ENCODE measurements at places on chromosomes 11 and 22.

GRCh38 chr11:109017489-109017888 is 352.6 kb downstream of the DDX10 start:
- no peak for DNase-seq
- no peaks in the 10 kb centered on the region for H3K4me1 ChIP-seq
- H3K27ac ChIP-seq, result no peak overlapping the region
- no peak overlapping the region for H3K4me3 ChIP-seq
- H3K36me3 ChIP-seq, result no peaks in the 10 kb centered on the region
- H3K27me3 ChIP-seq, result no peaks in the 10 kb centered on the region

DNA sequence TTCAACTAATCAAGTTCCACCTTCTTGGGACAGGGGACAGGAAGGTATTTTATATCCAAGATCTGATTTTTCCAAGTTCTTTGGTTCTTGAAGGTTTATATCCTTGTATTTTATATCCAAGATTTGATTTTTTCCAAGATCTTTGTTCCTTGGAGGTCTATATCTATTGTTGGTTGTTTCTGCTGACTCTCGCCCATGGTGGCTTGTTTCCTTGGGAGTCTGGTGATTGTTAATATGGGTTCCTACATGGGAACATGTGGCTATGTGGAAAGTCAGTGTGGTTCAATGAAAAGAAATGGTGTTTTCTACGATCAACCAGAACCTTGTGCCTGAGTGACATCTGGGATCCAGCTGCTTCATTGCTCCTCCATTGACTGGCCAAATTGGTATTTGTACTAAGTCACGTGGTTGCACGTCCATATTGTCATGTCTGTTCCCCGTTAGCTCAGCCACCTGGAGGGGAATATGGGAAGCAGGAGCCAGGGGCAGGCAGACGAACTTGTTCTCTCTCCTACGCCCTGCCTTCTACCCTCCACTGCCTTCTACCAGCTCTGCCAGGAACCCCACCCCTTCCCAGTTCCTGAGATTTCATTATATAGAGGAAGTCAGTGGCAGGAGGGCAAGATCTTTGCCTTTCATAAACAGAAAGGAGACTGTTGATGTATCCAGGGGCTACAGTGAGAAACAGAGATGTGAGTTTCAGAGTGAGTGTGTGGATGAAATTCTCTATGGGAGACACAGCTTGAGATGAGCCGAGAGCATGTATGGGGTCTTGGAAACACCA is 11.1 kb upstream of the CSF2RB start:
- no peak overlapping the region for H3K27ac ChIP-seq
- DNase-seq, result peak; percentile 19
- no peaks in the 10 kb centered on the region for H3K36me3 ChIP-seq
- H3K4me3 ChIP-seq, result no peak overlapping the region

DNA sequence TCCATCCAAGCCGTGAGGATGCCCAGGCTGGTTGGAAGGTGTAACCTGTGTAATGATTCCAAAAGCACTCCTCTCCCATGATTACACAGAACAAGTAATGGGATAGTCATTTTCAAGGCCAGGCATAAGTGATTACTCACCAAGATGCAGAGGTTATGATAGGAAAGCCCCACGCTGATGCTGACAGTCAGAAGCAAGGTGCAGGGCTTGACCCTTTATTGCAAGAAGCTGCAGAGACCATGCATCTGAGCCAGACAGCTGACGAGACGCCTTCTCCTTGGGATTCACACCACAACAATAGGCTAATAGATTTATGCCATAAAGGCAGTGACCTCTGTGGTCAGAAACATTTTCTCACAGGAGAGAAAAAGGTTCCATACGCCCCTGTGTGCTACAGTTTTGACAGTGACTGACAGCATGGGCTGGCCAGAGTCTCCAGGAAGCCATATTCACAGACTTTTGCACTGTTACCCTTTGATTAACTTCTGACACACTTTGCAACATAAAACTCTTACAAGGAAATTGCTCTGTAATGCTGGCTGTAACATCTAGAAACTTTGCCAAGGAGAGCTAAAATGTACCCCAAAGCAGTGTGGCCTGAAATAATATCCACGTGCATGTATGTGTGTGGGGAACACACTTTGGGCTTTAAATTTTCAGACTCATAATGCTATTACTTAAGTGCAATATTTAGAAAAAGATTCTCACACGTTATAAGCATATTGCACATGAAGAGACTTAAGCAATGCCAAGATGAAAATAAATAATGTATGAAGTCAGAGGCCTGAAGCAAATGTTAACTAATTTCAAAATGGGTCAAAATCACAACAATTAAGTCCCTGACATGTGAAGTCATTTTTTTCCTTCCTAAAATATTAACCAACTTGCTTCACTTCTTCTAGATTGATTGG is 1079.0 kb upstream of the TENM4 start:
- no peaks in the 10 kb centered on the region for H3K4me1 ChIP-seq

DNA sequence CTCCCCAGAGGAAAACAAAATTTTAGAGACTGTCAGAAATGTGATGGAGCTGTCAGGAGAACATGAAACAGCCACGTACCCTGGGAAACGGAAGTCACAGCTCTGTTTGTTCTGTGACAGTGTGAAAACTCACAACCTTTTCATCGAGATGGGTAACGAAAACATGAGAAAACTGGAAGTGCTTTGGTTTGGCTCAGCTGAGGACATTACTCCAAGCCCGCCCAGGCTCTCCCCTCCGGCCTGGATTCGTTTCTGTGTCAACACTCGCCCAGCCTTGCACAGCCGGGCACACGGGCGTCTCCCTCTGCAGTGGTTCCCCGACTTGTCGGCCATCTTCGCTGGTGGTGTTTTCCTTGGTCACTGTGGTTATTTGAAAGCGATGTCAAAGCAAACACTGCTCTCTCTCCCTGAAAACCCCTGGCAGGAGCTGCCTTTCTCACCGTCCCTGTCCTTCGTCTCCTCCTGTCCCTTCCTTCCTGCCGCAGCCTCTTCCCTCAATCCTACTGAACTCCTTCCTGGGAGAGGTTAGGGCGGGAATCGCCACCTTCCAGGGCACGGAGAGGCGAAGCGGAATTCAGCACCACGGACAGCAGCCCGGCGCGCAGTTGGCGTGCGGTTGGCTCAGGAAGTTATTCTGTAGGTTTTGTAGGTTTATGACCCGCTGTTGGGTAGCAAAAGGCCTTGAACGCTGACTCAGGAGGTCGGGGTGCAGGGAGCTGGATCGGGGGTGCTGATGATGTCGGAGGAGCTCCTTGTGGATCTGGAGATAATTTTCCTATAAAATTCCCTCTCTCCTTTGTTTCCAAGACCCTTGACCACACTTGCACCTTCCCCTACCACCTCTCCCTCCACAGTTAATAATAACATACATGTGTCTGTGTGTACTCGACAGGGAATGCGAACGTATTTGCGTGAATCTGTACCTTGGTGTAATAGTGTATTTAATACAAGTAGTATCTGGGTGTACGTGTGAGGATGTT is 13.1 kb upstream of the RPS19BP1 start:
- no peak overlapping the region for H3K27ac ChIP-seq
- H3K36me3 ChIP-seq, result no peaks in the 10 kb centered on the region
- H3K27me3 ChIP-seq, result peaks cover 34% of the 10 kb centered on the region
- no peak overlapping the region for H3K4me3 ChIP-seq

GRCh38 chr11:116371146-116371545 is 401.6 kb downstream of the BUD13 start:
- peaks cover 20% of the 10 kb centered on the region for H3K27me3 ChIP-seq
- no peaks in the 10 kb centered on the region for H3K36me3 ChIP-seq
- no peak overlapping the region for H3K4me3 ChIP-seq
- H3K27ac ChIP-seq, result no peak overlapping the region
- H3K4me1 ChIP-seq, result no peaks in the 10 kb centered on the region
